Kasumi-1 (cell line): ENCODE measurements at places on chromosomes 3 and 15.

- no peak for DNase-seq
Observed at GRCh38 chr3:76487446-76487845, 552.5 kb upstream of the ROBO2 start.

DNA sequence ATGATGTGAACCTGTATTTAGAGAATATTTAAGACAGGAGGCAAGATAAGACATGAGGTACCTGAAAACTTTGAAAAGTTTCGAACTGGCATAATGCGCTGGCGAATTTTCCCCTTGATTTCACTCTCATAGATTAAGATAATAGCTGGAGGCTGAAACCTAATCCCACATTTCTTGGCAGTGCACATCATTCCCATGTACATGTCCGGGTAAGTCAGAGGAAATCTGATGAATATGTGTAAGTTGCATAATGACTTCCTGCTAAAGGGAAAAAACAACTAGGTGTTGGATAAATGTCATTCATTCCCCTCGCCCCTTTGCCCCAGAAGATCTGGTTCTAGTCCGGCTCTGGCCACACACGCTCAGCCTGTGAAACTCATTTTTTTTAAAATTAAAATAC, 3.6 kb downstream of the CEP19 start:
- DNase-seq = no peak

GRCh38 chr3:18086760-18087159, 338.4 kb downstream of the SATB1 start:
- no peak for DNase-seq

DNA sequence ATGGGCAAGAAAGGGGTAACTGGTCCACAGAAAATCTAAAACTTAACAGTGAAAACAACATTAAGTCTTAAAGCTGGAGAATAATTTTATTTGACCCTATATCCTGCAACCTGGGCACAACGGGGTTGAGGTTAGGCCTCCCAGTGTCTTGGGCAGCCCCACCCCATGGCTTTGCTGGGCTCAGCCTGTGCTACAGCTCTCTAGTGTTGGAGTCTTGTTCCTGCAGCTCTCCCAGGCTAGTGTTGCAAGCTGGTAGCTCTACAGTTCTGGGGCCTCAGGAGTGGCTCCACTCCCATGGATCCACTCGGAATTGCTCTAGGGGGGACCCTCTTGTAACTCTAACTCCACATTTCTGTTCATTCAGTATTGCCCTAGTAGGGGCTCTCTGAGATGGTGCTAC, 24.9 kb upstream of the GNB4 start:
- no peak for DNase-seq

- DNase-seq = no peak
Observed at GRCh38 chr3:179788996-179789395, 136.2 kb downstream of the USP13 start.

DNA sequence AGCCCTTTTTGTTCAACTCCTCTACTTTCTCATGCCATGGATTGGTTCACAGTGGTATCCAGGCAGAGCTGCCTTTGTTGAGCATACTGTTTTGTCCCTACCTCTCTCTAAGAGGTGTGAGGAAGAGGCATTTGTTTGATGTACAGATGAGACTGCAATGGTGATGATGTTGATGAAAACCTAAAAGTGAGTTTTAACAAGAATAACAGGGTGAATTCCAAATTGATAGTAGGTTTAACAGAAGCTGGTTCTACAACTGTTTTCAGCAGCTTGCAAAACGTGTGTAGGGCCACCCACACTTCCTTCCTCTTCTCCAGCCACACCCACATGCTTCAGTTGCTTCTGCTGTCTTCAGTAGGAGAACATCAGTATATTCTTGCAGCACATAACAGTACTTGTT, 10.2 kb downstream of the SNRK start:
- peak; percentile 98 for DNase-seq

DNA sequence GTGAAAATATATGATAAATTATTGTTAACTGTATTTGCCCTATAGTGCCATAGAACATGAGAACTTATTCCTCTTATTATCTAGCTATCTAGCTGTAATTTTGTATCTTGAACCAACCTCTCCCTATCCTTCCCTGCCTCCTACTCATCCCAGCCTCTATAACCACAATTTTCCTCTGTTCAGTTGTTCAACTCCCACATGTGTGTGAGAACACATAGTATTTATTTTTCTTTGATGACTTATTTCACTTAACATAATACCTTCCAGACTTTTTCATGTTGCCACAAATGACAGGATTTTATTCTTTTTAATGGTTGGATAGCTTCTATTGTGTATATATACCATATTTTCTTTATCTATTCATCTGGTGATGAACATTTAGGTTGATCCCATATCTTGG, 85.4 kb upstream of the SUCLG2 start:
- DNase-seq = no peak

GRCh38 chr3:119639494-119640350, 20.7 kb downstream of the POPDC2 start:
- DNase-seq = no peak

GRCh38 chr3:127387556-127388153, 99.8 kb upstream of the PRR20G start:
- no peak for DNase-seq

- no peak for DNase-seq
Observed at GRCh38 chr15:51071578-51071977, 23.1 kb downstream of the TNFAIP8L3 start.

- DNase-seq = no peak
Observed at GRCh38 chr3:54801977-54802376, 125.9 kb downstream of the LRTM1 start.

- DNase-seq = no peak
Observed at GRCh38 chr15:69344238-69344637, 45.5 kb downstream of the PAQR5 start.

GRCh38 chr3:186997061-186997460, 66.7 kb downstream of the ST6GAL1 start:
- no peak for DNase-seq

DNA sequence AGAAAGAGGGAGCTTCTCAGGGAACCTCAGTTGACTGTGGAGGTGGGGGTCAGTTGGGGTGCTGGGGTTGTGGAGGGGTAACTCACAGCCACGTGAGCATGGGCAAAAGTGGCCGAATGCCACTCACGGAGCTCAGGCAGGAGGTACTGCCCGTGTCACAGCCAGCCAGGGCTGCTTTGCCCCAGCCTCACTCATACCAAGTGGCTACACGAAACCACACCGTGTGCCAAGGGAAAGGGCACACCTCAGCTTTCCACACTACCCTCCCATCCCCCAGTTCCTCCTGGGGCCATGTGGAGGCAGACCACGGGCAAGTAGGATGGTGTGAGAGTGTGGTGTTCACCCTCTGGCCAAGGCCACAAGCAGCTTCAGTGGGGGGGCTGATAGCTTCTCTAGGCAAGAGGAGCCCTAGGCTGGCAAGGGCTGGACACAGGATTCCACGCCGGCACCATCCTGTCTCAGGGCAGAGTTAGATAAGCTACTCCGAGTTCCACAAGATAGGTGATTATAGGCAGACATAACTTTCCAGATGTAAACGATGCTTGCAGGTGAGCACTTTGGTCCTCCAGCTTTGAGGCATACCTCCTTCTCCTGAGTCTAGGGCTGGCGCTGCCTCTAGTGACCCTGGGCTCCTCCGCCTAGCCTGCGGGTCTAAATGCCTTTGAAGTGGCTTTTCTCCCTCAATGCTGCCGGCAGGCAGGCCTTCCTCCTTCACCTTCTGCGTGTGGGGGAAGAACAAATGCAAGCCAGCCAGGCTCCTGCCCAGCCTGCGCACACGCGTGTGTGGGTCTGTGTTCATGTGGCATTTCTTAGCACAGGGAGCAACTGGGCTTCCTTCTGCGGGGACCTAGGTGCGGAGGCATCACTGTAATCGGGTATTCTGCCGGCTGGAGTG, 25.0 kb downstream of the RGMA start:
- DNase-seq = no peak

GRCh38 chr3:18378218-18378617, 46.9 kb downstream of the SATB1 start:
- no peak for DNase-seq

- DNase-seq = no peak
Observed at GRCh38 chr3:168025076-168025475, 70.6 kb downstream of the GOLIM4 start.

- no peak for DNase-seq
Observed at GRCh38 chr3:20103731-20104130, 63.5 kb downstream of the KAT2B start.

DNA sequence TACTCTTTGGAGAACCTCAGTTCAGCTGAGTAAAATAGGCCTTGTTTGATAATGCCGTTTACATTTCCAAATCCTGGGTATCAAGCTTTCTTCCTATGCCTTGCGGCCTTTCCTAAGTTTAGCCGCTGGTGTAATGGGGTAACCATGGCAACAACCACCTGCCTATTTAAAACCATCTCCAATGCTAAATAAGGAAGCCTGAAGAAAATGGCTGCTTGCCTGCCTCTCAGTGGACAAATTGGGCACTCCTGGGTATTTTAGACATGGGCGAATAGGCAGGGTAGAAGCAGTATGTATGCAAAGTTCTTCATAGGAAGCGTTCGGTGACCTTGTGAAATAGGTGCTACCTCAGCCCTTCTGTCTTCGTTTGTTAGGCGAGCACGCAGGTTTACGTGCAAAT, 122.7 kb downstream of the DGKG start:
- peak; percentile 24 for DNase-seq

DNA sequence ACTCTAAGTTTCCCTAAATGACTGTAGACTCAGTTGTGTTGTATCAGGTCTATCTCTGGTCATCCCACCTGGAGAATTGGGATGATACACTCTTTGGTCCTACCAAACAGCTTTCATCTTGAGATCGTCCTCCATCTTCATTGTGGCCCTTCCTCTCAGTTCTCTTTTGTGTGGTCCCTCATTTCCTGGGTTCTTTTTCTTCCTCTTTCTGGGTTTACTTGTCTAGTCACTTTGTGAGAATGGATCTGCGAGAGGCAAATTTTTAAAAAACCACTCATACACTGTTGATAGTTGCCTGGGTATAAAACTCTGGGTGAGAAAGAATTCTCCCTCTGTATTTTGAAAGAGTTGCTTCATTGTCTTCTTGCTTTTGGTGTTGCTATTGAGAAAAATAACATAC, 6.0 kb upstream of the AMOTL2 start:
- peak; percentile 33 for DNase-seq

- DNase-seq = no peak
Observed at GRCh38 chr3:191068946-191069813, 129.9 kb upstream of the OSTN start.

DNA sequence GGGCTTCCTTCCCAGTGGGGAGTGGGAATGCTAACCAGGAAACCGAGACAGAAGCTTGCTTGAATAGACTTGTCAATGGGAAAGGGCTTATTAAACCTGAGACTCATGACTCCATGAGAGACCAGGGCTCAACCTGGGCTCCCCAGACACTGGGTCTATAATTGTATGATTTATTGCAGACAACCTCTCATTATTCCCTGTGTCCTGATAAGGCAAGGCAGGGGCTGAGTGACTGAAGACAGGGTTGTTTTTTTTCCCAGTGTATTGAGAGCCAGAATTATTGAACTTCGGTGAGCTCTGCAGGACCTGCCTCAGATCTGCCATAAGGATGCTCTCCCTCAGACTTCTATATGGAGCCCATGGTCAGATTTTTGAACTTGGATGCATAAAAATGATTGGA, 79.5 kb upstream of the KLHL25 start:
- no peak for DNase-seq
